Smooth muscle cell of the brain vasculature (primary cell): ENCODE measurements at places on chromosomes 11 and 22.

DNA sequence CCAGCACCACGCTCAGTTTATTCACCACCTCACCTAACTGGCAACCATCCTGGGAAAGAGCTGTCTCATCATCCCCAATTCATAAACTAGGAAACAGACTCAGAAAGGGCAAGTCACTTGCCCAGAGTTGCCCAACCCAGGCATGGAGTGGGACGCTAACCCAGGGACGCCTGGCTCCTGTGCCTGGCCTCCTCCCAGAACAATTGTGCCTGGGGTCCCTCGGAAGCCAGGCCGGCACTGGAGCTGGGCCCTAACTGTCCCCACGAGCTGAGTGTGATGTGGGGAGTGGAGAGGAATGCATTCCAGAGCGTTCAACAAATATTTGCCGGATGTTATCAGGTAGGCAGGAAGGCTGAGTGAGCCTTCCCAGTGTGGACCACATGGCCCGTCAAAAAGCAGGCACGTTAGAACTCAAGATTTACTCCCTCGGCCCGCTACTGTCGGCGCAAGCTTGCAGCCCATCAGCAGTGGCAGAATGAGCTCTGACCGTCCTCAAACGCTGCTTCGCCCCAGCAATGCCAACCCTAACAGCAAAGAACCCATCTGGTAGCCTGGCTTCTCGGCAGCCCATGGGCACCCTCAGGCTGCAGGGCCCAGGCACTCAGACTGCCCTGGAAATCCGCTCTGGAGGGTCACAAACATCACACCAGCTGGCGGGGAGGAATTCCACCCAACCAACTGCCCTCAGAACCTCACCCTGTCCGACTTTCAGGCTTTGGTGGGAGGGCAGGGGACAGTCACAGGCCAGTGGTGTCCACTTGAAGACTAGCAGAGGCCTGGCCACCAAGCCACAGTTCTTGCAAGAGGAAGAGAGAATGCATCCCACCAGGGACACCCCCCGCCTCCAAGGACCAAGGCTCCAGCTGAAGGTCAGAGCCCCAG lies 35.6 kb downstream of the MYH9 start:
- no peak for DNase-seq

GRCh38 chr11:72642884-72643522 lies 31.2 kb downstream of the PDE2A start:
- no peak for DNase-seq

GRCh38 chr11:44985721-44986120 lies 35.0 kb upstream of the TP53I11 start:
- no peak for DNase-seq

GRCh38 chr11:60951606-60951903 lies 421 bp downstream of the SLC15A3 start:
- no peak for DNase-seq

DNA sequence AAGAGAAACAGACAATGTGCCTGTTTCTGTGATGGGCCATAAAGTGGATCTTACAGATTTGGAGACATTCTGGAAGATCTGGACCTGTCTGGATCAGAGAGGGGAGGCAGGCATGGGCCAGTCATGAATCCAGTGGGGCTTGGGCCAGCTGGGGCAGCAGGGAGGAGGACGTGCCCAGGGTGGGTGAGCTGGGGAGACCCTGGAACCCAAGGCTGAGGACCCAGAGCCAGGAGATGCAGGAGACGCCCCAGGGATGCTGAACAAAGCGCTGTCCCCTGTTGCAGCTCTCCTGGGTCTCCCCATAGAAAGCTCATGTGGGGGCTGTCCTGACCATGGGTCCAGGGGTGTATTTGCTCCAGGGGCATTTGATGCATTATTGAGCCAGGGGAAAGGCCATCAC lies 1.5 kb upstream of the APOBEC3A start:
- no peak for DNase-seq

DNA sequence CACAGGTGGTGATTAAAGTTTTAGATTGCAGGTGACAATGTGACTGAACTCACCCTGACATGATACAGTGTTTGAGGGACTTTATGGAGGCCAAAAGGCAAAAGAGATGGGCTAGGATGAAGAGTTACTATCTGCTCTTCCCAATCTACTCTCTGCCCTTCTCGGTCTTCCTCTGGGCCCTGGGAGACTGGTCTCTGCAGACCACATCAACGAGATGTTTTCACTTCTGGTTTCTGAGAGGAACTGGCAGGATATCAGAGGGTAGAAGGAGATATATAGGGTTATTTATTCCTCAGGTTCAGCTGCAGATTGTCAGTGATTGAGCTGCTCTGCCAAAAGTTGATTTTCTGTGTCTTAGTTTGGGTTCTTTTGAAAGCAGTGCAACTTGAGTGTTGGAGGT lies 32.4 kb upstream of the CD44 start:
- DNase-seq = no peak

DNA sequence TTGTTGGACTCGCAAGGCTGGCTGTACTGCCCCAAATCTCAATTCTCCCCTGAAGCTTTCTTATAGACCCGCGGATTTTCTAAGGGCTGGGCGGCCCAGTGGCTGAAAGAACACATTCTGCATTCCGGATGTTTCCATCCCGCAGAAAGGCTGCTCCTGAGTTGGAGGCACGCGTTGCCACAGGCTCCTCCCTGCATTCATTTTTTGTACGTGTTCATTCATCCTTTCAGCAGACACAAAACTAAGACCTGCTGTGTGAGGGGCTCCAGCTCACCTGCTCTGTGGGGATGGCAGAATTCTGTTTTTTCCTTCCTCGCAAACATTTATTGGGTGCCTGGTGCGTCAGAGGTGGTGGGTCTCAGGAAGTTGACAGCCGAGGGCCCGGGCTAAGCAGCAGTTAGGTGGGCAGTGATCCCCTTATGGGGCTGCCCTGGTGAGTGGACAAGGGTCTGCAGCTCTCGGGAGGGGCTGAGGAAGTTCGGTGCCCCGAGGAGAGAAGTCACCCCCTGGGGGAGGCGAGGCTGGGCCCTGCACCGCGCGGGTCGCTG lies 23.7 kb downstream of the SHANK3 start:
- no peak for DNase-seq

- DNase-seq = peak; percentile 6
Observed at GRCh38 chr11:38005597-38005996, 1407.6 kb upstream of the RAG2 start.

- no peak for DNase-seq
Observed at GRCh38 chr11:73538381-73538872, 59.5 kb downstream of the FAM168A start.

DNA sequence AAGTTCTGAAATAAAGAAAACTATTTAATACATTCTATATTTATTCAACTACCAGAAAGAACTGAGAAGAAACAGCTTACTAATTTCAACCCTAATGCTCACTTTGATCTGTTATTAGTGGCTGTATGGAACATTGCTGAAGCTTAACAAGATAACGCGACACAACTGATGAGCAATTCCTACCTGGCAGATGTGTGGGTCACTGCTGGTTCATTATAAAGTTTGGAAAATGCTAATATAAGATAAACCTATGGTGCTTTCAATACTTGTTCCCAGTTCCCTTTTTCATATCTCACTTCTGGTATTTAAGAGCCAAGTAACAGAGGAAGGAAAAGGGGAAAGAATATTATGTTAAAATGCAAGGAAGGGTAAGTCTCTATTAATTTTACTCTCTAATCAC lies 10.5 kb downstream of the CTSC start:
- DNase-seq = no peak
